ENCODE measurements at places on chromosomes 11 and 22. TPM values are rescaled to one million over a fixed set of nuclear protein-coding genes. Genes with fewer than 3 reads are reported as not detected.
A peak's percentile ranks its signal among the peaks of the same experiment; 100 is the strongest.

- no peaks in the 10 kb centered on the region for H3K36me3 ChIP-seq
- no peaks in the 10 kb centered on the region for H3K4me1 ChIP-seq
- DNase-seq = no peak
- H3K27ac ChIP-seq = no peak overlapping the region
- no peak overlapping the region for H3K4me3 ChIP-seq
- H3K27me3 ChIP-seq = no peaks in the 10 kb centered on the region
Measured at GRCh38 chr22:27132400-27132799, 475.0 kb downstream of the MIAT start.

DNA sequence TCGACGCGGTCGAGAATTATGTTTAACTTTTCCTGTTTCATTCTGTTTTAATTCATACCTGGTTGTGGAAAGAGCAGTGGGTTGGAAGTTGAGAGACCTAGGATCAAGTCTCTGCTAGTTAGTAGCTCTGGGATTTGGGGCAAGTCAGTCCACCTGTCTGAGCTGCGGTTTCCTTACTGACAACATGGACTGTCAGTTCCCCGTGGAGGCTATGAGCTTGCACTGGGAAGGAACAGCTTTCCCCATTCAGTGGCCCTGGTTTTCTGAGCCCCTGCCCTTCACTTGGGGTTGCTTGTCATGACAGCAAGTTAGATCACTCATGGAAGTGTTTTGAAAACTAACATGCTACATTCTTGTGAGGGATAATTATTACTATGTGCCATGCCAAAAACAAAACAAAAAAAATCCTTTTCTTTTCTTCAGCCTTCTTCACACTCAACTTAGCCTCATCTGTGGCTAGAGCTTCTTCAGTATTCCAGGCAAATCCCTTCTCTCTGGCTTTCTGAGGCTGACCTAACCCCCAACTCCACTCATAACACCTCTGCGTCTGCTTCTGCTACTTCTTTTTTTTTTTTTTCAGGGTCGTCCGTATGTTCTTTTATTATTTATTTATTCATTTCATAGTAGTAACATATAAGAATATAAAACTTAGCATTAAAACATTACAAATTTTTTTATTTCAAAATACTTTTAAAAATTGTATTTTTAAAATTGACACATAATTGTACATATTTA is 43.0 kb upstream of the ZBED5 start:
- H3K27me3 ChIP-seq = no peaks in the 10 kb centered on the region
- no peak overlapping the region for H3K4me3 ChIP-seq
- no peaks in the 10 kb centered on the region for H3K36me3 ChIP-seq
- peak overlapping the region; percentile 97 for H3K27ac ChIP-seq
- peaks cover 18% of the 10 kb centered on the region for H3K4me1 ChIP-seq

GRCh38 chr11:116691771-116692177 is 81.0 kb downstream of the BUD13 start:
- peak; percentile 46 for DNase-seq
- H3K27ac ChIP-seq = no peak overlapping the region
- no peaks in the 10 kb centered on the region for H3K4me1 ChIP-seq
- H3K27me3 ChIP-seq = no peaks in the 10 kb centered on the region

DNA sequence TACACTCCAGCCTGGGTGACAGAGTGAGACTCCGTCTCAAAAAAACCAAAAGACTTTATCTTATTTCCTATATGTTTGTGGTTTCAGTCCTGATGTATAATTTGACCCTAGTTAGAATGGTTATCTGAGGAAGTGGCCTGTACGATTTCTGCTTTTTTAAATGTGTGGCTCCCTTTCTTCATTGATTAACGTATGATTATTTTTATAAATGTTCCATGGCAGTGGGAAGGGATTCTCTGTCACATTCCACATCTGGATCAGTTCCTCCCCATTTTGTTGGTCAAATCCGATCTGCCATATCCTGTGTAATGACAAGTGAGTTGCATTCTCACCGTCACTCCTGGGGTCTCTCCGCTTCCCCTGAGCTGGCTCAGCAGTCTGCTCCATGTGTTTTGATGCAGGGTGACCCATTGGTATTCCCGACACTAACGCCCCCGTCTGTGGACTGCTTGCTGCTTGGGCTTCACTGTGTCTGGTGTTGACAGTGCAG is 20.3 kb downstream of the NEAT1 start:
- H3K27ac ChIP-seq = no peak overlapping the region
- H3K27me3 ChIP-seq = no peaks in the 10 kb centered on the region
- no peak for DNase-seq

The CPT1A gene
- total RNA-seq = 213 TPM

The LRRC4C gene
- 0.42 TPM for total RNA-seq
